GDM1 (cell line): ENCODE measurements at places on chromosomes 5 and 9.

DNA sequence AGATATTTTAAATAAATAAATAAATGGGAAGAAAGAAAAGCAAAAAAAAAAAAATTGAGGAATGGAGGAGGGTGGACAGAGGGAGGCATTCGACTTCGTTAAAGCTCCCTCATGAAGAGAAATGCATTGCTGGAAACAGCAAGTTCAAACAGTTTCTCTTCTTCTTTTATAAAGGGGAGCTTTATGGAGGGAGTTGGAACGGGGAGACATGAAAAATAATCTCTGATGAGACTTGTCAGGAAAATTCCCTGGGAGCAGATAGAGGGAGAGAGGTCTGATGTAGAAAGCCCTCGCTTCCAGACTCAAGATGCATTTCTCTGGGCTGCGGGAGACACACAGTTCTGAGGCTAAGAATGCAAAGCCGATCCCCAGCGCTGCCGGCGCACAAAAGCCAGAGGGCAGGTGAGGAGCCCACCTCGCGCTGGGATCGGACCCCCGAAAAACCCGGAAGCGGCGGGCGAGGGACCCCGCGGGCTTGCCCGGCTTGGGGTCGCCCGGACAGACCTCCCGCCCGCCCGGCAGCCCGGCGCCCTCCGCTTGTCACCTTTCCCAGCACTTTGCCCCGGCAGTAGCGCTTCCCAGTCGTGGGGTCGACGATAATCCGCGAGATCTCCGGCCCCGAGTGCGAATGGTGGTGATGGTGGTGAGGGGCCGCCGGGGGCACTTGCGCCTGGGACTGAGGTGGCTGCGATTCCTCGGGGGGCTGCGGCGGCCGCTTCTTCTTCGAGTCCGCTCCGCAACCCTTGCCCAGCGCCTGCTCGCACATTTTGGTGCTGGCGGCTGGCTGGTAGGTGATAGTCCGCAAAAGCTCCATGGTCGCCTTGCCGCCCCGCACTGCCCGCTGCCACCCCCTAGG, 512 bp downstream of the PLK2 start:
- no peak for DNase-seq

GRCh38 chr9:100322954-100323536, 29.7 kb downstream of the TEX10 start:
- no peak for DNase-seq

- DNase-seq: no peak
Measured at GRCh38 chr9:11749396-11749795, 943.8 kb upstream of the TYRP1 start.

- DNase-seq: no peak
Measured at GRCh38 chr9:136907011-136907914, 20.9 kb downstream of the TRAF2 start.

- no peak for DNase-seq
Measured at GRCh38 chr5:39822020-39822419, 397.2 kb upstream of the DAB2 start.

DNA sequence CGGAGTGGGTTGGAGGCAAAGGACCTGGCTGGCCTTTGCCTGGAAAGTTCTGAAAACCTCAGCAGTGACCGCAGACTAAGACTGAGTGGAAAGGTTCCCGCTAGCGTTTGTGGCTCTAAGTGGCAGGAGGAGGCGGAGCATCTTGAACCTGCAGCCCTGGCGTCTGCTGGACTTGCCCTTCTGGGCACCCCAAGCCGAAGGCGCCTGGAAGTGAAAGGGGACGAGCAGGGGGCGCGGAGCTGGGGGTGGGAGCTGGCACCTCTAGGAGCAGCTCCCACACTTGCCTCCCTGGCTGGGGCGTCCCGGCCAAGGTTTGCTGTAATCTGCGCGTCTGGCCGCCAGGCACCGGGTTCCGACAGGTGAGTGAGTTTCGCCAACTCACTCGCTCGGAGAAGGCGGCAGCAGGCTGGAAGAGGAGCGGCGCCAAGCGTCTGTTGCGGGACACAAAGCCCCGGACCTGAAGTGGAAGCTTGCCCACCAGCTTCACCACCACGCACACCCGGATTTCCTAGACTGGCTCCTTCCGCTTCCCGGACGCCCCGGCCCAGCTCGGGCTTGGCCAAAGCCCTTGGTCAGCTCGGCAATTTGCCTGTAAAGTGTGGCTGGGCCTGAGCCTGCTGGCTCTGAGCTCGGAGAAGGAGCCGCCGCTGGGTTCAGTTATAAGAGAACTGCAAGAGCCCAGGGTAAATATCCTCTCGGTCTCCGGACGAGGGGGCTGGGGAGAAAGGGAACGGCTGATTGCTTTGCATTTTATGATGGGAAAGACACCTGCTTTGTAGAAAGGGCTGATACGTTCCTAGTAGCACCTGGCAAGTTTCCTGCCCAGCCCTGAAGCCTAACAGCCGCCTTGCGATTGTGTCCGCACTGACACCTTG, at the start of gene GNA14:
Gene GNA14, minus strand, starts transcription at position 89 of the 875 bp plus-strand sequence. CDS start 529 bp downstream, outside the sequence.
- no peak for DNase-seq

GRCh38 chr5:163384669-163385068, 52.7 kb upstream of the CCNG1 start:
- DNase-seq: no peak

DNA sequence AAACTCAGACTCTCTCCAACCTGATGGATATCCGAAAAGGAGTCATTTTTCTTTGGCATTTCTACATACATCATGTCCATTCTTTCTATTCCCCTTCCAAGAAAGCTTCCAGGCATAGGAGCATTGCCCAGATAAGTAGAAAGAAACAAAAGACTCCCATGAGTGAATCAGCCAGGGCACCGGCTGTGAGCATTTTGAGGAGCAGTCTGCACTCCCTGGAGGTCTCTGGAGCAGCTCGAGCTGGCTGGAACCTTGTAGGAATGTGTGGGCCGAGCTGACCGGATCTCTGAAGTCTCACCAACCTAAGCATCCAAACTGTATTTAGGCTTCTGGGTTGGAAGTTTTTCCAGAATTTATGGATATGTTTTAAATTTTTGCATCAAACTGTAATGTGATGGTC, 161.4 kb upstream of the TRPC7 start:
- no peak for DNase-seq

DNA sequence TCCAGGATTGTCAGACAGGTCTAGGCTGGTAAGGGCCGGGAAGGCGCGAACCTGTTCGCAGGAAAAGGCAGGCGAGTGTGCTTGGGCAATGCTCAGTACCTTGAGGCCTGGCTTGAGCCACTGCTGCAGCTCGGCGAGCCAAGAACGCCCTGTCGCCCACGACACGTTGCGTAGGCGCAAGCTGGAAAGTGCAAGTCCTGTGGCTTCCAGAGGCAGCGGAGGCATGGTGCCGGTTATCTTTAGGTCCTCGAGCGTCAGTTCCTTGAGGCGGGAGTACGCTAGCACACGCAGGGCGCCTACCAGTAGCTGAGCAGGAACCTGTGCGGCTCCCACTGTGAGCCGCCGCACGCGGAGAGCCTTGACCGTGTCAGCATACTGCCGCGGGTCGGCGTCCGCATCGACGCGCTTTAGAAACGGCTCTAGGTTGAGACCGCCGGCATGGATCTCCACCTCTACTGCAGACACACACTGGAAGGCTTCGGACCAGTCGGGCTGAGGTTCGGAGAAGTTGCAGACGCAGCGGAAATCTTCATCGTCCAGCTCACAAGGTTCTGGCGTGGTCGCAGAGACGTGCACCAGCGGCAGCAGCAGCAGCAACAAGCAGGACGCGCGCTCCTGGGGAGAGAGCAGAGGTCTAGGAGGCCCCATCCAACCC, 482 bp downstream of the CD14 start:
- DNase-seq: no peak

GRCh38 chr5:78779771-78780616, 131.4 kb upstream of the LHFPL2 start:
- no peak for DNase-seq

DNA sequence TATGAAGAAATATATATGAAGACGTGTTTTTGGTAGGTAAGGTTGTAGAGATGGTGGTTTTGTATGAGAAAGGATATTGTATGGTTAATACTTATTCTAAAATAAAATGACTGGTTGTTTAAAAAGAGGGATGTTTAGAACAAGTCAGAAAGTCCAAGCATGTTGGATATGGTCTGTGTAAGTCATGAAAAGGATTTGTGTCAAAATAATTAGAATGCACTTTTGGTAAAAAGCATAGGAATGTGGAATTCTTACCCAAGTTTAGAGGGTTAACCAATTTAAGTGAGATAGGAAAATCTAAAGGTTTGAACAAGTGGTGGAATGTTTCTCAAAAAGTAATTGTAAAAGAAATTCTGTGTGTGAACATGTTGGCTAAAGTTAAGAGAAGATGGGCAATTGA, 1556.5 kb upstream of the C9orf72 start:
- no peak for DNase-seq

DNA sequence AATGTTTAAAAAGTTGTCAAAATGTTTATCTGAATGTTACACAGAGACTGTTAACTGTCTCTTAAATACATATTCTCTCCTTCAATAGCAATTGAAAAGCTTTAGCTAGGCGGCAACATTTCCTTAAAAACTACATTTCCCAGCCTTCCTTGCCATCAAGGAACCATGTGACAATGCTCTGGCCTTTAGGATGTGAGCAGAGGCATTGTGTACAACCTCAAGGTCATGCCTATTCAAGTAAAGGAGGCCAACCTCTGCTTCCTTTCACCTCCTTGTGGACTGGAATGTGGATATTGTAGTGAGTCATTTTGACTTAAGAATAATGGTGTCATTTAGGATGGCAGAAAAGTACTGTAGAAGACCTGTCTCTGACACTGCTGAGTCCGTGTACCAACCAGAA, 23.7 kb upstream of the MROH2B start:
- DNase-seq: no peak

- no peak for DNase-seq
Measured at GRCh38 chr5:9151684-9152427, 394.0 kb downstream of the SEMA5A start.
